Right ventricle myocardium inferior (tissue), 1 donor: ENCODE measurements at places on chromosomes 11 and 22. TPM values are rescaled to one million over a fixed set of nuclear protein-coding genes. Genes with fewer than 3 reads are reported as not detected.

Gene GAB4
- total RNA-seq, result not detected

DNA sequence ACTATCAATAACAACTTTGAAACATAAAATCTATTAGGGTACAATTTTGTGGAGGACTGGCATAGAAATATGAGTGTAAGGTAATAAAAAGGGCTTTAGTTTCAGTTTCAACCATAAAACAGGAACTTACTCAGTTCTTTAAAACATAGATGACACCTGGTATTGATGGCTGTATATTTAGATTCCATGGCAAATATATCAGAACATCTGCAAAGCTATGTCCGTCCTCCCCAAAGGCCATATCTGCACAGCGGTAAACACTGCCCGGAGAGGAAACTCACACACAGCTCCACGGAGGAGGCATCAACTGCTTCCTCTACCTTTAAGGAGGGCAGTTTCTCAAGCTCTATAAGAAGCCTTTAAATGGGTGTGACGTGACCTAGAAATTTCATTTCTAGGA is 993.3 kb downstream of the BRD1 start:
- DNase-seq, result no peak

Gene HEPHL1
- not detected for total RNA-seq

Gene SLC25A45
- total RNA-seq, result 5.6 TPM

DNA sequence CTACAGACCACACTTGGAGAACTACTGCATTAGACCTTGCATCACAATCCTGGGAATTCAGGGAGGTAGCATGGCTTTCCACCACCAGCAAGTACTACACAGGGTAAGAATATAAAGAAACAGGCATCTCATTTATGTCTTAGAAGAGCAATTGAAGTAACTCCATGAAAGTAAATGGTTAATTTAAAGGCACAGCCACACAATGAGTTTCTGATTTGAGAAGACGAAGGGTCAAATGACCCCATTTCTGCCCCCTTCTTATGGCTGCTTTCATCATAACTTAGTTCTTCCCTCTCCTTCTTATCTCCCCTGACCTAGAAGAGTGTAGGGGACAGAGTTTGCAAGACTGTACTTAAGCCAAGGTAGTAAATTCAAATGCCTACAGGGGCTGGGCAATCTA is 6.0 kb downstream of the TRIM66 start:
- DNase-seq, result no peak

GRCh38 chr11:62573006-62573591 is 592 bp downstream of the EEF1G start:
- no peak for DNase-seq

DNA sequence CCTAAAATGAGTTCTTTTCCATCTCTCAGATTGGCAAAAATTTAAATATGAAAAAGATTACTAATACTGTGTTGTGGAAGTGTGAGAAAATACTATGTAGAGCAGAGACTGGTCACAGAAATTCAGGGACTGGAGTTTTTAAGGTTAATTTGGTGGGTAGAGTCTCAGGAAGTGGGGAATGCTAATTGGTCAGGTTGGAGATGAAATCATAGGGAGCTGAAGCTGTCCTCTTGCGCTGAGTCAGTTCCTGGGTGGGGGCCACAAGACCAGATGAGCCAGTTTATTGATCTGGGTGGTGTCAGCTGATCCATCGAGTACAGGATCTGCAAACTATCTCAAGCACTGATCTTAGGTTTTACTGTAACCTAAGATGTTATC is 29.4 kb upstream of the TMEM86A start:
- DNase-seq, result no peak

DNA sequence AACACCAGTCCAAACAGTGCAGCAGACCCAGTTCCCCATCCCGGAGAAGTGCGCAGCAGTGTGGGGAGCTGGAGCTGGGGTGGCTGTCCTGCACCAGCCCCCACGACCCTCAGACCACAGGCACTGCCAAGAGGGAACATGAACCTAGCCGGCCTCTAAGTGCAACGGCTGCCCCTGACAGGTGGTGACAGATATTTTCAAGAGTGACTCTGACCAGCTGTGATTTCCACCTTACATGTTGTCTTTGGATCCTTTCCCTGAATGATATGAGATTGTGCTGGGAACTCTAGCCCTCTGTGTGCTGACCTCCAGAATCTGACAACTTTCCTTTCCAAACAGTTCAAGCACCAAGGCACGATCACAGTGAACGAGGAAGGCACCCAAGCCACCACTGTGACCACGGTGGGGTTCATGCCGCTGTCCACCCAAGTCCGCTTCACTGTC is 12.6 kb downstream of the SERPIND1 start:
- no peak for DNase-seq

DNA sequence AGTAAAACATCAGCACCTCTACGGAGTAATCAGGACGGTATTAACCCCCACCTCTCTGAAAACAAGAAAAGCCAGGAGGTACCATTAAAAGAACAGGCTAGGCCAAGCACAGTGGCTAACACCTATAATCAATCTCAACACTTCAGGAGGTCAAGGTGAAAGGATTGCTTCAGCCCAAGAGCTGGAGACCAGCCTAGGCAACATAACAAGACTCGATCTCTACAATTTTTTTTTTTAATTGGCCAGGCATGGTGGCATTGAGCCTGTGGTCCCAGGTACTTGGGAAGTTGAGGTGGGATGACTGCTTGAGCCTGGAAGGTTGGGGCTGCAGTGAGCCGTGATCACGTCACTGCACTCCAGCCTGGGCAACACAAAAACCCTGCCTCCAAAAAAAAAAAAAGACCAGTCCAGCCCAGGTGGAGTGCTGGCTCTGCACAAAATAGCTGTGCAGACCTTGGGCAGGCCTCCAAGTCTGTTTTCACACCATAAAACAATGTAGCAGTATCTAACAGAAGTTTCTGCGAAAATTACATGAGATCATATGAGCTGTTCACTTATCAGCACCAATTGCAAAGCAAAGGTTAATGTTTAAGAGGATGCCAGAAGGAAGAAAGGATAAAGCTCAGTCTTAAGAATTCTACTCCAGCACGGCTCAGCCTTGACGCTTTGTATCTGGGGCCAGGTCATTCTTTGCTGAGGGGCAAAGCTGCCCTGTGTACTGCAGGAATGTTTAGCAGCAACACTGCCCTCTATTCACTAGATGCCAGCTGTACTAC is 14.8 kb downstream of the CHKA start:
- no peak for DNase-seq

DNA sequence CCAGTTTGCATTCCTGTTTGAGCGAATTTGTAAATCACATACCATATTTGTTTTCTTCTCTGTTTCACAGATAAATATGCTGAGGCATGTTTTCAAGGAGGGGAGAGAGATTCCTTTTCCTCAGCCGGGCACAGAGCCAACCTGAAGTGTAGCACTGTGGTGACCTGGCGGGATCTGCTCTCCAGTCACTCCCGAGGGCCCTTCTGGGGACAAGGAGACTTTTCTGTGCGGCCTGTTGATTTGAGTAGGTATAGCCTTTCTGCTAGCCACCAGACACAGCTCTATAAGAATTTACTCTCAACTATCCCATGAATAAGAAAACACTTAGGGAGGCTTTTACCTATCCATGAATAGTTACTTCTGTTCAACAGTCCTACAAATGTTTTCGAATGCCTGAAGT is 63.5 kb upstream of the FDX1 start:
- DNase-seq, result no peak

DNA sequence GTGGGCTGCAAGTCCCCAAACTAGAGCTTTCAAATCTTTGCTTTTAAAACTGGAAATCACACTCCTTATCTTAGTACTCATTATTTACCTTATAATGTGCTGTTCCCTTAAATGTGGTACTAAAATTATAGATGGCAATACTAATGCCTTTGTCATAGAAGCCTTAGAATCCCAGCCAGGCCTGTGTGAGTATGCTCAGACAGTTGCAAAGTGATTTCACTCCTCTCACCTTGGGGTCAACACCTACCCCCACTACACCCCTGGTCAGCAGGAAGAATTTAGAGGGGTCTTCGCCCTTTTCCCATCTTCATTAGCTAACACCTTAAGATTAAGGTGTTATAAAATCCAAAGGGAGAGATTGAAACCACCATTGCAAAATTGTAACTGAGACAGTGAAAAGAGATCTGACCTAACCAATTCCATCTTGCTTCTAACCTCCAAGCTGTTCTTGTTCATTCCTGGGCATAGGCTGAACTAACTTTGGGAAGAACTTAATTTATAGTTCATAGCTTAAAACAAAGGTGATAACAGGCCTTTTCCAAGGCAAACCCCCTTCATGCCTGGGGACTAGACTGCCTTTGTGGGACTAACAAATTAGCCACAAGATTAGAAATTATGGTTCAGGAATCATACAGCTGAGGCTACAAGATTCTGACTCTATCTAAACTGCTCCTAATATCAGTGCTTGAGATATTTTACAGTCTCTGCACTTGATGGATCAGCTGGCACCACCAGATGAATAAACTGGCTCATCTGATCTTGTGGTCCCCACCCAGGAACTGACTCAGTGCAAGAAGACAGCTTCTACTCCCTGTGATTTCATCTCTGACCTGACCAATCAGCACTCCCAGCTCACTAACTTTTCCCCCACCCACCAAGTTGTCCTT is 10.4 kb upstream of the MRPL17 start:
- no peak for DNase-seq

Gene BCO2
- 155 TPM for total RNA-seq

Gene MYO7A
- total RNA-seq, result 7.0 TPM

- no peak for DNase-seq
Measured at GRCh38 chr11:76620489-76620888, 50.1 kb downstream of the LRRC32 start.

Gene EIF3M
- 185 TPM for total RNA-seq

GRCh38 chr22:41140365-41140957 is 48.1 kb downstream of the EP300 start:
- no peak for DNase-seq

DNA sequence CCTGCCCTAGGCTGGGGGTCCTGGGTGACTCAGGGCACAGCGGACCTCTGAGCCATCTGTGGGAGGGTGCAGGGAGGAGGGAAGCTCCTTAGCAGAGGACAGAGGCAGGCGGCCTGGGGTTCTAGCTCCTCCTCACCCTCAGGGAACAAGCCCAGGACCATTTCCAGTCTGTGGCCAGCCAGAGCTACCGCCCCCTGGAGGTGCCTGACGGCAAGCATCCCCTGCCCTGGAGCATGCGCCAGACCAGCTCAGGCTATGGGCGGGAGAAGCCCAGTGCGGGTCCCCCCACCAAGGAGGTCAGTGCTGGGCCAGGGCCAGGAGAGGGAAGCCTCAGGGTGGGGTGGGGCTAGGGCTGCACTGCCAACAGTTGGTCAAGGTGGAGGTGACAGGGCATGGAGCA is 26.0 kb upstream of the LRRC10B start:
- no peak for DNase-seq

- no peak for DNase-seq
Measured at GRCh38 chr11:36110668-36111410, 167.0 kb downstream of the LDLRAD3 start.

DNA sequence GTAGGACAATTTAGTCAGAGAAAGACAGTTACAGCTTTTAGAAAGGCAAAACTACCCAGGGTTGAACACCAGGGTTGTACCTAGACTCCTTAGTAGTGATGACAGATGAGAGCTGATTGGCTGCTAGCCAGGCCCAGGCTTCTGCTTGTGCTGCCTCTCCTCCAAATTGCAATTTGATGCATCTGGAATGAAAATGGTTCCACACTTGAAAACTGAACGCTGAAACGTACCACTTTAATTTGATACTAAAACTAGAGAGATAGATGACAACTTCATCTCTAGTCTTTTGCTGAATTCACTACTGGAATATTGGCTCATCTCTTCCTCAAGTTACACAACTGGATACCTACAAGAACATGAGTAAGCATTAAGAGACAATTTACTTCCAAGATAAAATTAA is 19.2 kb upstream of the FNBP4 start:
- peak; percentile 76 for DNase-seq

DNA sequence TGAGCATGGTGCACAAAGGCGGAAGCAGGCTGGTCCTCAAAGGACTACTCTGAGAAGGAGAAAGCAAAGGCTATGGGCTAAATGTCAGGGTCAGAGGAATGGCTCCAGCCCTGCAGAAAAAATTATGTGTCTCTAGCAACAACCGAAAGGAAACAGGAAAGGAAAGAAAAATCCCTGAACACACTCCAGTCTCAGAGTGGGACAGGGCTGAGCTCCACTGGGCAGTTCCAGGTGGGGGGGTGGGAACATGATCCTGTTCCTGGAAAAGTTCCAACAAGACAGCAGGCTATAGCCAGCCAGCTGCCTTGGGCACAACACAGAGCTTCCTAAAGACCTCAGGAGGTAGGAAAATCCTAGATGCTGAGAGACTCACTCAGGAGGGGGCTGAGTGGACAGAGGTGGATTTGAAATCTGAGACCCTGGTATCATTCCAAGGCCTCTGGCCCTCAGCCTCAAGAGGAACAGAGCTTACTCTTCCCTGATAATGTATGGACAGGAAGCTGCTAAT is 1088.2 kb downstream of the TBC1D22A start:
- no peak for DNase-seq

Gene SPINDOC
- total RNA-seq, result 11.9 TPM

GRCh38 chr22:36910461-36910860 is 3.0 kb upstream of the CSF2RB start:
- no peak for DNase-seq

Gene SYCE3
- total RNA-seq, result not detected

Gene BTG4
- total RNA-seq, result not detected

DNA sequence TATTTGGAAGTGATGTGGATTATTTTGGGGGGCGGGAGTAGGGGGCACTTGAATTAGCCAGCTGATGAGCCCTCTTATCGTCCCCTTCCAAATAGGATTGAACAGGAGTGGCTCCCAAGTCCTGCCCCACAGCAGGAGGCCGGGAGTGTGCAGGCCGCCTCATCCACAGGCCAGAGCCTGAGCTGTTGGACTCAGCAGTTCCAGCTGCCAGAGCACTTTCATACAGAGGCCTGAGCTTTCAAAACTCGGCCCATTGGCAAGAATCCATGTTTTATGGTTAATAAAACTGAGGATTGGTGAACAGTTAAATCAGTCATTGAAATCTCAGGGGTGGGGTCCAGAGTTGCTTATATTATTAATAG is 9.6 kb downstream of the FAM118A start:
- DNase-seq, result no peak

GRCh38 chr11:71485466-71485865 is 32.5 kb downstream of the NADSYN1 start:
- peak; percentile 27 for DNase-seq

GRCh38 chr11:123110397-123110796 is 48.5 kb upstream of the HSPA8 start:
- DNase-seq, result no peak

Gene KCNJ1
- total RNA-seq, result not detected

DNA sequence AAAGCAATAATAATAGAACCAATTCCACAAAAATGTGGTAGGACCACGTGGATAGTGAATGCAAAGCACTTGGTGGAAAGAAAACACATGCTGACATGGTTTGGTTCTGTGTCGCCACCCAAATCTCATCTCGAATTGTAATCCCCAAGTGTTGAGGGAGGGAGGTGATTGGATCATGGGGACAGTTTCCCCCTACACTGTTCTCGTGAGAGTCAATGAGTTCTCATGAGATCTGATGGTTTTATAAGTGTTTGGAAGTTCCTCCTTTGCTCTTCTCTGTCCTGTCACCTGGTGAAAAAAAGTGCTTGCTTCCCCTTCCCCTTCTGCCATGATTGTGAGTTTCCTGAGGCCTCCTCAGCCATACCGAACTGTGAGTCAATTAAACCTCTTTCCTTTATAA is 421.9 kb upstream of the CADM1 start:
- no peak for DNase-seq

Gene NOX4
- 1.5 TPM for total RNA-seq

GRCh38 chr11:28137832-28138231 is 29.6 kb downstream of the METTL15 start:
- no peak for DNase-seq
